Central memory CD4-positive, alpha-beta T cell (primary cell): ENCODE measurements at places on chromosomes 2 and 18.
A peak's percentile ranks its signal among the peaks of the same experiment; 100 is the strongest.

- no peak for DNase-seq
Measured at GRCh38 chr18:21109936-21110712, 1.5 kb downstream of the ROCK1 start.

DNA sequence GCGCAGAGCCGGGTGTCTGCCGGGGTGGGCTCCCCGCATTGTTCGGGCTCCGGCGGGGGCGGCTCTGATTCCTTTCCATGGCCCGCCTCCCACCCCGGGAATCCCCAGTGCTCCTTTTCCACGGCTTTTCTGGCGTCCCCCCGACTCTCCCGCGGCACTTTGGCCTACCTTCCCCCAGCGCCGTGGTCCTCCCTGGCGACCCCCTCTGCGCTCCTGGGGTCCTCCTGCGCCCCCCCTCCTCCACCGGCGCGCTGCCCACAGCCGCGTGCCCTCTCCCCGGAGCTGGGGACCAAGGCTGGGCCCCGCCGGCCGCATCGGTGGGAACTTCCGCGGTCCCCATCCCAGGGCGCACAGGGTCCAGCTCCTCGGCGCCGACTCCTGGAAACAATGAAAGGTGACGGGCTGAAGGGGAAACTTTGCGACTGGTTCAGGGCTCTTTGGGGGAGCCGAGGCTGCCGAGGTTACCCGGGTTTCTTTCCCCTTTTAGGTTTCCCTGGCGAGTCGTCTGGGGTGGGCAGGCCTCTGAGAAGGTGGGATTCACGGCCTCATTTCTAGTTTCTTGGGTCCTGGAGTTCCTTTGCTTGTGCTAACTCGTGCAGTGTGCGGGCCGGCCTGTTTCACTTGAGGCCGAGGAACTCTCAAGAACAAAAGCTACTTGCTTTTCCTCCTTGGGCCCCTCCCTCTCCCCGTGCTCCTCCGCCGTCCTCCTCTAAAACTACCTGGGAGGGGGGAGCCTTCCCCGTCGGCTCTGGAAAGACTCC is 2.2 kb downstream of the TGIF1 start:
- DNase-seq, result peak; percentile 24

GRCh38 chr2:33111002-33111446 is 164.3 kb downstream of the LTBP1 start:
- DNase-seq, result no peak

DNA sequence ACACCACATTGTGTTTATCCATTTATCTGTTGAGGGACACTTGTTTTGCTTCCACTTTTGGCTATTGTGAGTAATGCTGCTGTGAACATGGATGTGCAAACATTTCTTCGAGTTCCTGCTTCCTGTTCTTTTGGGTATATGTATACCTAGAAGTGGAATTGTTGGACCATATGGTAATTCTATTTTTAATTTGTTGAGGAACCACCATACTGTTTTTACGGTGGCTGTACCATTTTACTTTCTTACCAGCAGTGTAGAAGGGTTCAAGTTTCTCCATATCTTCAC is 23.1 kb downstream of the ANXA4 start:
- no peak for DNase-seq

DNA sequence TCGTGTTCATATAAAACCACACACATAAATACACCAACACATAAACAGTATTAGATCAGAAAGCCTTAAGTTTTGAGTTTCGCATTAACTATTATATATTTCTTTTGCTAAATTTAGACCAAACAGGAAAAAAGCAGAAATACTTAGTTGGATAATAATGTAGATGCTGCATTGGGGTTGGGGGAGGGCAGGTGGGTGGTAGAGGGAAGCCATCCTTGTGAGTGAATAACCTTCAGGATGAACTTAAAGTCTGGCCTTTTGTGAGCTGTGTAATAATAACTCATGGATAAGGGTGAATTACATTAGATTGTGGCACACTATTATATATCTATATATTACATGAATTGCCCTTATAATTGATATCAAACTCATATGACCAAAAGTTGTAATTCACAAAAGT is 174.7 kb downstream of the WDR7 start:
- DNase-seq, result no peak

DNA sequence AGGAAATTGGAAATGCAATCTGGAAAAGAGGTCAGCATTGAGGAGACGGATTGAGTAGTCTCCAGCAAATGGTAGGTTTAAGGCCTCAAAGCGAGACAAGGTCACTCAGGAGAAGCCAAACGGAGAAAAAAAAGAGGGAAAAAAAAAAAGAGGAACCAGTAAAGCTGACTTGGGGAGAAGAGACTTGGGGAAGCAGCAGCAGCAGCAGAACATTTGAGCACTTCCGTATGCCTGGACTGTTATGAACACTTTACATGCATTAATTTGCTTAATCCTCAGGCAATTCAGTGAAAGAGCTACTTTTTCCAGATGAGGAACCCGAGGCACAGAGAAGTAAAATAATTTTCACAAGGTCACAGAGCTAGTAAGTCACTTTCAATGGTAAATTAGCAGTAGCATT is 81.3 kb downstream of the OSBPL6 start:
- no peak for DNase-seq

DNA sequence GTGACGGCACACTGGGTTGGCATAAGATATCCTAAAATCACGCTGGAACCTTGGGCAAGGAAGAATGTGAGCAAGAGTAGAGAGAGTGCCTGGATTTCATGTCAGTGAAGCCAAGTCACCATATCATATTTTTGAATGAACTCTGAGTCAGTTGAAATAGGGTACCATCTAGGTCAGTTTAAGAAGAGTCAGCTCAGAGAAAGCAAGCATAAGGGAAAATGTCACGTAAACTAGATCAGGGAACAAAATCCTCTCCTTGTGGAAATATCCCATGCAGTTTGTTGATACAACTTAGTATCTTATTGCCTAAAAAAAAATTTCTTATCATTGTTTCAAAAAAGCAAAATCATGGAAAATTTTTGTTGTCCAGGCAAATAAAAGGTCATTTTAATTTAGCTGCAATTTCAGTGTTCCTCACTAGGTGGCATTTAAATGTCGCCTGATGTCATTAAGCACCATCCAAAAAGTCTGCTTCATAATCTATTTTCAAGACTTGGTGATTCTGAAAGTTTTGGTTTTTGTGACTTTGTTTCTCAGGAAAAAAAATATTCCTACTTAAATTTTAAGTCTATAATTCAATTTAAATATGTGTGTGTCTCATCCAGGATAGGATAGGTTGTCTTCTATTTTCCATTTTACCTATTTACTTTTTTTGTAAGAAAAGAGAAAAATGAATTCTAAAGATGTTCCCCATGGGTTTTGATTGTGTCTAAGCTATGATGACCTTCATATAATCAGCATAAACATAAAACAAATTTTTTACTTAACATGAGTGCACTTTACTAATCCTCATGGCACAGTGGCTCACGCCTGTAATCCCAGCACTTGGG is 19.6 kb downstream of the RSAD2 start:
- DNase-seq, result peak; percentile 36

- DNase-seq, result no peak
Measured at GRCh38 chr2:167504695-167505094, 616.4 kb downstream of the XIRP2 start.

GRCh38 chr2:44804406-44805265 is 136.9 kb upstream of the SIX3 start:
- DNase-seq, result no peak

DNA sequence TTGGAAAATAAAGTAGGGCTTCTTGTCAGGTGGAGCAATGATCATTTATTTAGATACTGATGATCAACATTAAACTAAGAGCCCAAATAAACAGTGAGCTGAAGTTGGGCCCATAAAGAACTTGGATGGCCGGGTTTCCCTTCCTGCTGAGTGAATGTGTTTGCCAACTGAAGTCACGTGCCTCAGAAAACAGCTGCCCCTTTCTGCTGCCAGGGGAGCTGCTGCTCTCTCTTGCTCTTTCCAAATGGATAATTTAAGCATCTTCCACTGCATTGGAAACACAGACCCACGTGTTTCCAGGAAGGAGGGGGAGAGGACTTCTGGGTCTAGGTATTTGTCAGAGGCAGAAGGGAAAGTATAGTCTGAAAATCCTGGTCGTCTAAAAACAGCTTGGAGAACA is 22.9 kb upstream of the NCKAP5 start:
- no peak for DNase-seq

DNA sequence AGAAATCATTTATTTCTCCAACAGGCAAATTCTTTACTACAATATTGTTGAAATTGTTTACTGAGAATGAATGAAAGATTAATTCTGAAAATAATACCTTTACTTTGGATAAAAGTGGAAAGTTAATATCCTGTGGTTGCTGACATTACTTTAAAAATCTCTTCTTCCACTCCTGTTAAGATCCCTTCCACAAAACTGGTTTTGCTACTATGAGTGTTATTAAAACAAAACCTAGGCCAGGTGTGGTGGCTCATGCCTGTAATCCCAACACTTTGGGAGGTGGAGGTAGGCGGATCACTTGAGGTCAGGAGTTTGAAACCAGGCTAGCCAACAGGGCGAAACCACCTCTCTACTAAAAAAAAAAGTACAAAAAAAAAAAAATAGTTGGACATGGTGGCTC is 123.9 kb upstream of the CCDC150 start:
- no peak for DNase-seq

- DNase-seq, result no peak
Measured at GRCh38 chr2:61959381-61960293, 54.2 kb downstream of the COMMD1 start.

DNA sequence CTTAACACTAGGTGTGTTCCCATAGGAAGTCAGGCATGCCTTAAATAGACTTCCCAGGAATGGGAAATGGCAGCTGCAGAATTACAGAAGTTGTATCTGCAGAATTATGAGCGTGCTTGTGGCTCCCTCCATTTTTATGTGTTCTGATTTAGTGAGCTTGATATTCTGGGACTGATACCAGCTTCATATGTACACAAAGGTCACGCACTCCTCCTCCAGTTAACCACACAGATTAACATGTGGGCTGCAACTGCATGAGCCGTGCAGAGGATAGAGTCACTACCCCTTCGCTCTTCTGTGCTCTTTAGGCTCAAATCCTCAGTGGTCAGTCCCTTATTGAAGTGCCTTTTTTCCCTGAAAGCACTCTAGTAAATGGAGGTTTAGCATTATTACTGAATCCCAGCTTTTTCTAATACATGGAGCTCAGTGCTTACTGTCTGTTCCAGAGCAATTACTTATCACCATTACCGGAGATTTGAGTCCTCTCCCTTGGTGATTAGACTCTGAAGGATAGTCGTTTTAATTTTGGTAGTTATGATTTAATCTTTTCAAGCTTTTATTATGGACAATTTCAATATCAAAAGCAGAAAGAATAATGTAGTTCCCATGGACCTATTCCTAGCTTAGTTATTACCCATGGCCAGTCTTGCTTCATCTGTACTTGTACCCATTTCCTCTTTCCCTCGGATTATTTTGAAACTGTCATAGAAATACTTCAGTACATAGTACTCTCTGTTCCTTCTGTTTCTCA is 238.3 kb downstream of the PRKCE start:
- DNase-seq, result no peak

DNA sequence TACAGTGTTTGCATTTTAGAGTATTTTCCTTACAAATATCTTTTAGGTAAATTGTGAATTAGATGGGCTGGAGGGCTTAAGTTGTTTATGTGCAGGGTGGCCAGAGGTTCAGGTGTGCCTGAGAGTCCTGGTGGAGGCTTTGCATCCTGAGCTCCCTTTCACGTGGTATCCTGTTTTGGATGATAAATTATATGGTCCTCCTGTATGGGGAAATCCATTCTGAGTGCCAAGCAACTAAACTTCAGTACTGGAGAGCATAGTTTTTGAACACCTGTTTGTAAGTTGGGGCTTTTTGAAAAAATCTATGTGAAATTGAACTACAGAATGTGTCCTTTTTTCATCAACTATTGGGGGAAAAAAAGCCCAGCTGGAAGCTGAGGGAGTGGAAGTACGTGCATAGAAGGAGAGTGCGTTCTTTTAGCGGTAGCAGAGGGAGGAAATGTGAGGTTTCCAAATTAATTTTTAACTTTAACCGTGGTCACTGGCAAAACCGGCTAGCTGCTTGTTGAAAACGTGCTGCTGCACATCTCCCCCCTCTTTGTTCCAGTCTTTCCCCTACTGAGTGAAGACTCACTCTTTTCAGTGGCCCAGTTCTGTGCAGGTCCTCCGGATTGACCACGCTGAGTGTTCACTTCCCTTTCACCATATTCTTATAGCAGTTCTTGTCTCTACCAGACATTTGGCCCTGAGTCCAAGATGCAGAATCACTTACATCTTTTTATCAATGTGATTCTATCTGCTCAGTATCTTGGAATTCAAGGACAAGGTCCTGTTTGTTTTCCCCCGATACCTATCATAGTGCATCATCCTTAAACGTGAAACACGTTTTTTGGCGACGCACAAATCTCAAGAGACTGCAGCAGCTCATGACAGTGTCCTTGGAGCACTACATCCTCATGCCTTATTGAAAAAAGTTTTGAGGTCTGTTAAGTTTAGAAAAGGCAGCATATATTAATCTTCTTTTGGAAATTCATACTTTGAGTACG is 15.3 kb downstream of the CNOT11 start:
- DNase-seq, result no peak

GRCh38 chr2:64657411-64657810 is 3.7 kb upstream of the SERTAD2 start:
- DNase-seq, result no peak

GRCh38 chr18:9549405-9549804 is 65.0 kb downstream of the PPP4R1 start:
- DNase-seq, result no peak

DNA sequence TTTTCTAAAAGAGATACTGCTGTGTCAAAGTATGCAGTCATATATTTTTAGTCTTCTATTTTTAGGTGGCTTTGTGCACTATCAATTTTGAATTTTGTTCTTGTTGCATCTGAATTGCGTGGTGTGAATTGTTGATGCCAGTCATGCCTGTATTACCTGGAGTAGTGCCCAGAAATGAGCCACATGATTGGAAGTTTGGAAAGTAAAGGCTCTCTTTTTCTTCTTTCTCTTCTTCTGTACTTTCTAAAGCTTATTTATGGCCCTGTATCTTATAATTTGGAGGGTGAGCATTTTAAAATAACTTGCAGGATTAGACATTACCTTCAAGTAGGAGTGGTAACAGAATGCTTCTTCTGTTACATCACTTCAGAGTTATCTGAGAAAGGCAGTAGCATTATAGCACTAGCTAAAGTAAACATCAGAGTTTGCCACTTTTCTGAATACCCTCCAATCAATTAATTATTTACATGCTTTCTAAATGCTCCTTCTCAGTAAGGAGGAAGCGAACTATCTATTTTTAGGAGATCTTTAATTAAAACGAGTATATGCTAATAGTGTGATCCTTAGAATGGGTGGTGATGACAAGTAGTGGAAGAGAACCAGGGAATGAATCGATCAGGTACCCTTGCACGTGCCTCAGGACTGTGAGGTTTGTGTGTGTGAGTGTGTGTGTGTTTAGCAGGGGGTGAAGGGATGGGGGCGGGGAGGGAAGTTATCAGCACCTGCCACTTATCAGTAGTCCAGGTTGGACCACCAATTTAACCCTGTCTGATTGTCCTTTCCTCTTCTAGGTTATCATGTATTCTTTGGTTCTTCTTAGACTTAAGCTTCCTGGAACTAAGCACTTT is 112.5 kb downstream of the MAP3K20 start:
- DNase-seq, result no peak

DNA sequence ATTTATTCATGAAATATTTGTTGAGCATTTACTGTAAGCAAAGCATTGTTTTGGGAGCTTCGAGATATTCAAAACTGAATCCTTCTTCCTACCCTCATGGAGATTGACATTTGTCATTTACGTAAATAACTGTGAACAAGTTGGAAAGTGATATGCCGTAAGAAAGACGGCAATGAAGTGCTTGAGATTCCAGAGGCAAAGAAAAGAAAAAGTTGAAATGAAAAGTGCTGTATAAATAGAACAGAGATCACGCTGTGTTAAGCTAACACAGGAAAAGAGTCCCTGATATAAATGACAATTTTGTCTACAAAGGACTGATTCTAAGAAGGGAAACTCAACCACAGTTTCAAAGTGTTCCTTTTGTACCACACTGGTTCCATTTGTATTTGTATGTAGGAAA is 1.8 kb downstream of the CHRNA1 start:
- no peak for DNase-seq

GRCh38 chr18:49685231-49685942 is 123.5 kb downstream of the LIPG start:
- DNase-seq, result no peak
